Left ventricle myocardium superior (tissue), 1 donor: ENCODE measurements at places on chromosomes 3 and 15. TPM values are rescaled to one million over a fixed set of nuclear protein-coding genes. Genes with fewer than 3 reads are reported as not detected.

- peak; percentile 50 for DNase-seq
These were observed 3.7 kb downstream of the ISL2 start for GRCh38 chr15:76340198-76340802.

GRCh38 chr3:97230486-97230885, 416.1 kb downstream of the EPHA6 start:
- DNase-seq, result no peak

- no peak for DNase-seq
These were observed 93.0 kb downstream of the NECTIN3 start for GRCh38 chr3:111164621-111165020.

Gene TUSC7
- not detected for total RNA-seq

- DNase-seq, result peak; percentile 4
These were observed 28.6 kb upstream of the ANKDD1A start for GRCh38 chr15:64883100-64883581.

GRCh38 chr3:186467969-186468368, 76.2 kb downstream of the CRYGS start:
- DNase-seq, result no peak

Gene ADAMTS17
- 2.9 TPM for total RNA-seq

DNA sequence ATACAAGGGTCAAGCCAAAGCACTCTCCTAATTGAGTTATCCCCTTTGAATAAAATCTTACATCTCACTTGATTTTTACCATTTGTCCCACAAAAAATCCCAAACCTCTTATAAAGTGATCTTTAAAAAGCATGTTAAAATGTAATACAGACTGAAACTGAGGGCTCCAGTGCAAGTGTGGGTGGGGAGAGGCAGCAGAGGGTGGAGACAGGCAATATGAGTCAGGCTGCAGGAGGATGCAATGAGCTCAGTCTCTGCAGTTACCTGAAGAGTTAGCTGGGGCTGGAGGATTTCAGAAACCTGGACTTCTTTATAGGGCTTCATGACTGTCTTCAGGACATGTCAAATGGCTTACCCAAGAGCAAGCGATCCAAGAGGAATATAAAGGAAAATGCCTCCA, 14.2 kb upstream of the COLQ start:
- no peak for DNase-seq

DNA sequence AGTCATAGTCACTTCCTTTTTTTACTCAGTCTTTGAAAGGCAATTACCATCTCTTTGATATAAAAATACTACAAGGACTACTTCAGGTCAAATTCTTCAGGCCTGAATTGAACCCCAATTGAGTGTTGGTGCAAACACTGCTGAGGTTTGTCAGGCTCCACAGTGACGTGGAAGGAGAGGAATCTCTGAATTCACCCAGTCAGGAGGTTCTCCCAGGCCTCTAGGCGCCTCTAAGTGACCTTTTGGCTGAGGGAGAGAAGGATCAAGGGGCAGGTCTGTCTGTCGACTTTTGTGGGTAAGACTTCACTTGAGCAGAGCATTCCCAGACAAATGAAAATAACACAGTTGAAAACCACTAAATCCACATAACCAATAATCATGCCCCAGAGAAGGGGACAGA, 227.6 kb upstream of the CHRNA7 start:
- DNase-seq, result no peak

DNA sequence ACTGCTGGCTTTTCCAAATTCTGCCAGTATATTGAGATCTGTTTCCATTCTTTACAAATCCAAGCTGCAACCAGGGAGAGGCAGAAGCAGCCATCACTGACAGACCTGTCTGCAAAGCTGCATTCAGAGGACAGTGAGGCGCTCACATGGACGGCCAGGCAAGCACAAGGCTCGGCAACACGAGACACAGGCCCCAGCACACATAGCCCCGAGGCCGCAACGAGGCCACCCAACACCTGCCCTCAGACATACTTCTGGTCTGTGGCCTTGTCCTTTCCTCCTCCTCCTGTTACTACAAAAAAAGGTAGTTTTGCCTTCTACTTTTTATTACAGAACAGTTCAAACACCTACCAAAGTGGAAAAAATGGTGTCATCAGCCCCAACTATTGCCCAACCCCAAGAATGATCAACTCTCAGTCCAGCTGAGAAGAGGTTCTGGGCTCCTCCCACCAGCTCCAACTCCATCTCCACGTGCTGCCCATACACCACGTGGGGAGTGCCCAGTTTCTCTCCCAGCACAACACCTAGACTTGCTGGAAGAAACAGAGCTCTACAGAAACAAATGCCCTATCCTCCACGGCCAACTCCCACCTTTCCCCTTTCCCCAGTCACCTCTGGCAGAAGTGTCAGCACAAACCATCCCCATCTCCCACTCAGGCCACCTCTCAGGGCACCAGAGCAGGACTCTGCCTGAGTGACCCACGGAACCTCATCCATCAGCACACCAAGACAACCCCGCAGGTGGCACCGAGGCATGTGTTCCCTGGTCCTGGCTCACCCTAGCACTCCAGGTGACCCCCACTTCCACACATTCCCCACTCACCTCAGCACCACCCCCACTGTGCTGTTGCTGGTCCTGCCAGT, 7.4 kb downstream of the ZXDC start:
- DNase-seq, result no peak

DNA sequence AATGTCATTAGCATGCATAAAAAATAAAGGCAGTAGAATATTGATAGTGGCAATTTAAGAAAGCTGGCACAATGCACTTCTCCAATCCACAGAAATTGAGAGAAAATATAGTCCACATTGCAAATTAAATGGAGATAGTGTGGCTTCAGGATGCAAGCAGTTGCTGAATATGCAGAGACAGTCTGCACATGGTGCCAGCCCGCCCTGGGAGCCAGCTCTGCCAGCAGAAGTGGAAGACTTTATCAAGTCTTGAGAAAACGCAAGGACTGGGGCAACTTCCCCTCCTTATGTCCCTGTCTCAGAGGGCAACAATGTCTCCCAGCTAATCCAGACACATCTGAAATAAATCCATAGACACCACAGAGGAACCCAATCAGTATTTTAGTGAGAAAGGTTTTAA, 57.2 kb downstream of the MB21D2 start:
- peak; percentile 39 for DNase-seq

- no peak for DNase-seq
These were observed 55.1 kb upstream of the TGFBR2 start for GRCh38 chr3:30551266-30551665.

DNA sequence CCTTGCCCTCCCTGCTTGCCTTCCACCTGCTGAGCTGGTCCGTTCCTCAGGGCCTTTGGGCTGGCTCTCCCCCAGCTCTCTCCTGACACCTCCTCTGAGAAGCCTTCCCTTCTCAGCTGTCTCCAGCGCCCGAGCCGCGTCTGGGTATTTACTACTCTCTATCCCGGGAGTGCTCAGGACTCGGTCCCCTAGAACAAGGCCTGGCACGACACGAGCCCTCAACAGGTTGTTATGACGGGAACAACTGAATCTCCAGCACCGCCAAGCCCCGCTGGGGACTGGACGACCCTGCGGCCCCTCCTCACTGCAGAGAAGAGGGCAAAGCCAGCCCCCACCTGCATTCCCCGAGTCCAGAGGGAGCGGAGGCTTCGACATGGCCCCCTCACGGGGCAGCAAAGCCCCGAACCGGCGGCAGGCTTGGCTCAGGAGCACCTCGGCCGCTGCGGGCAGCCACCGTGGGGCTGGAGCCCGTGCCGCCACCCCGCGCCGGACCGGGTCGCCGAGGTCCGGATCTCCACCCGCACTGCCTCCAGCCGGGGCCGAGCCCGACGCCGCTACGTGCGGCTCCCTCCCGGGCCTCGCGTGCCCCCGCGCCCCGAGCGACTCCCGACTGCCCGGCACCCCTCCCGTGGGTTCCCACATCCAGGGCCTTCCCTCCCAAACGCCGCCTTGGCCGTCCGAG, 792 bp downstream of the TPRA1 start:
- peak; percentile 60 for DNase-seq

Gene ZPLD1
- total RNA-seq, result not detected

DNA sequence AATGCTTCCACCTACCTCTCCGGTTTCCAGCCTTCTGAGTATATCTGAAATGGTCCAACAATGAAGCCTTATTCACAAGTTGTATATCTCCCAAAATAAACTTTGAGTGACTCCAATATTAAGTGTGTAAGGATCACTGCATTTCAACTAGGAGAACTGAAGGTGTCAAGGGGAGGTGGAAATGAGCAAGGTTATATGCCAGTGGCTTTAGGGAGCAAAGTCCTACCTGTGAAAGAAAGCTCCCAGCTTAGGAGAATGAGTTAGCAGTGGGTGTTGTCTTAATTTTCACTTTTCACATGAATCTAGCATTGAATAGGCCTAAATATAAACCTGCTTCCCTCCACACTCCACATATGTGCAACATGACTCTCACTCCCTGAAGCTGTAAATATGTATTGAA, 29.0 kb downstream of the LMCD1 start:
- no peak for DNase-seq

Gene KNG1
- 0.37 TPM for total RNA-seq

- DNase-seq, result no peak
These were observed 11.7 kb upstream of the PDCD6IP start for GRCh38 chr3:33786565-33787327.

GRCh38 chr15:58053315-58054153, 12.0 kb downstream of the ALDH1A2 start:
- no peak for DNase-seq

GRCh38 chr3:177448987-177449359, 251.7 kb upstream of the TBL1XR1 start:
- no peak for DNase-seq

DNA sequence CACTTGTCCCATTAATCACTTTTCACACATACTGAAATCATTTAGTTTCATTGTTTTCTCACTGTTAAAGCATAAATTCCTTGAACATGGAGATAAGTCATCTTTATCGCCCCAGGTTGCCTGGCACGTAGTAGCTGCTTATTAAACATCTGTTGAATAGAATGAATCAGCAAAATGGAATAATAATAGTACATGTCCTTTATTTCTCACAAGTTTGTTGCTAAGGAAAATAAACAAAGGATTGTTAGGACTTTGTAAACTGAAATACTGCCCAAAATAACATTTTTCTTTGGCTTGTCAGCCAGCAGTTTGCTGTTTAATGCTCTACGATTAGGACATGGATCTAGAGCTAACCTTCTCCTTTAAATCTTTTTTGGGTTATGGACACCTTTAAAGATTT, 17.9 kb downstream of the SLC35A5 start:
- no peak for DNase-seq

DNA sequence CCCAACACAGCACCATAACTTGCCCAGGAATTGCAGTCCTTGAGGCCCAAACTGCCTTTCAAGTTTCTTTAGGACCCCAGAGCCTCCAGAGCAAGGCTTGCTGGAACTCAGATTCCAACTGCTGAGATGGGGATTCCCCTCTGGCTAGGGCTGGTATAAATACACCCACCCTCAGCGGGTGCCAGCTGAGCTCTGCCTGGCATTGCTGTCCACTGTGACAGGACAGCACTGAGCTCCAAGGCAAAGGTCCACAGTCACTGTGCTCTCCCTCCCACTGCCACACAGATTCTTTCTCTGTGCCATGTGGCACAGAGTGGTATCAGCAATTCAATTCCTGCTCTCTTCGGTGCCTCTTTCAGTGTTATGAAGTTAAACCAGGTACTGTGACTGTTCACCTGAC, 304.2 kb upstream of the LMCD1 start:
- DNase-seq, result no peak

DNA sequence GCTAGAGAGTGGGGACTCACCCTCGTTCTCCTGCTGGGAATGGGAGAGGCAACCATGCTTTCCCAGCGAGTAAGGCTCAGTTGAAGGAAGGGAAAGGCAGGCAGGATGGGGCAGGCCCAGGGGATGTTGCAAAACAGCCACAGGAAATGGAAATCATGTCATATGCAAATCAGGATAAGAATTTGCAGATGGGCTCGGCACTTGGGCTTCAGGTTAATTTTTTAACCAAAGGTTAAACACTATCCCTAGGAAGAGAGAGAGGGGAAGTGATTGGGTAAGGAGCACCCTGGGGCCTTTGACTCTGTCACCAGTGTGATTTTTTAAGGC, 14.6 kb upstream of the PLA2G4E start:
- DNase-seq, result no peak

DNA sequence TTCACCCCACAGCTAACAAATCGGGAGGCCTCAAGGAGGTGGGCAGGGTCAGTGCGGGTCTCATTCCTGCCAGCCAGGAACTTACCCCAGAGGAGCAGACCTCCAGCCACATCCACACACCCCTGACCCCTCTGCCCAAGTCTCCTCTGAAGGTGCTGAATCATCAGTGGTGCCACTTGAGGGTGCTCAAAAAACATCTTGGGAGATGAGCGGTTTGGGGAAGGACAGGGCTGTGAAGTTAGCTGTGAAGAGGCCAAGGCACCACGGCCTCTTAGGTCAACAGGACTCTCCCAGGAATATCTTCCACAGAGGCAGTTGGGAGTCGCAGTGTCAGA, 1.2 kb downstream of the DAPK2 start:
- DNase-seq, result no peak

- no peak for DNase-seq
These were observed 130.8 kb upstream of the CCNL1 start for GRCh38 chr3:157290766-157291165.

DNA sequence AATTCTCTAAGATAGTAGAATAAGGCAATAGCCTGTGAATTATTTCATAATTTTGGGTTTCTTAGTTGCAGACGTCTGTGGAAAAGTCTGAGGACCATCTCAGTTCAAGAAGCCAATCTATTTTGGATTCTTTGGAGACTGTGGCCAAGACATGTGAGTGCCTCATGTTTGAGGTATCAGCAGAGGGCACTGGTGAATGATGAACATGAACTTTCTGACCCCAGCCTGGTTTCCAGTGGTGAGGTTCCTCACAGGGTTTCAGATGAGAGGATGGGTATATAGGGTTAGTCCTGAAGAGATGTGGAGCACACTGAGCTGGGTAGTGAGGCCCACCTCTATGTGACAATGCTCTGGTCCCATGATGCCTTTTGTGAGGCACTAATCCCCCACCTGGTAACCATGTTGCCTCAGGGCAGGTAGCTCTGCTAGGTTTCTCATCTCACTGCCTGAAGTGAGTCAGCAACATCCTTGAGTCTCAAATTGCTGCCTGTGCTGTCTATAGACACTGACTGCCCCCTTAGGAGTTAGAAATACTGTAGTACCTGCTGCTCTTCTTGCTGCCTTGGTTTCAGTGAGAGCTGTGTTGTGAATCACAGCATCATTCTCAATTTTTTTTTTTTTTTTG, 32.3 kb downstream of the C3orf62 start:
- DNase-seq, result no peak

Gene NR2C2
- 31.8 TPM for total RNA-seq
